CD4-positive, alpha-beta T cell treated with Interleukin-21 for 1 hour (primary cell): ENCODE measurements at places on chromosomes 3 and 15.

DNA sequence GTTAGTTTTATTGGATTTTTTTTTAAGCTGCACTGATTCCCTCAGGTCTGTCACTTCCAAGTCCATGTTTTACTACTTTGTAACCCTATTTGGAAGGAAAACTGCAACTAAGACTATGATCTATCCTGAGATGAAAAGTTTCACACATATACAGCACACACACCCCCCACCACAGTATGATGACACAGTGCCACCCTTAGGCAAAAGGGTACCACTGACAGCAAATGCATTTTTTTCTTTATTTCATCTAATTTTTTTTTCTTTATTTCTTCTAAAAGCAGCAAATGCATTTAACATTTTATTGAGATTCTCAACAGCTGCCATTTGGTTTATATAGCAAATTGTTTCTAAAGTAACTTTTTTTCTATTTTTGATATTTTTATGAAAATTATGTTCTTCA lies 21.2 kb downstream of the NGRN start:
- peak; percentile 67 for DNase-seq

GRCh38 chr15:51629612-51630011 lies 7.0 kb upstream of the DMXL2 start:
- DNase-seq, result peak; percentile 32

DNA sequence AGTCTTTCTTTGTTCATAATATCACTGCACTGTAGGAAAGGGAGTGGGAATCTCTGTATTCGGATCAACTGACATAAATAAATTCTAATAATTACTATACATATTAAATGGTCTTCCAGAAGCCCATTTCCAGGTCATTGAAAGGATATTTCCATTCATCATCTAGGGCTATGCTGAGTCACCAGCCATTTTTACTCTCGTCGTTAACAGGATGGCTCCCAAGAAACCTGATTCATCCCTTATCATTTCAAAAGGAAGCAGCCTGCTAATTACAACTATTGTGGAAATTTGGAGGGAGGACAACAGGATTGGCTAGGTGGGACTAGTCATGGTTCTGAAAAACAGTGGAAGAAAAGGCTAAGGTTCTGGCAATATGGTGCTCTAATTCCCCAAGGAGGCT lies 13.6 kb downstream of the GMNC start:
- DNase-seq, result no peak

DNA sequence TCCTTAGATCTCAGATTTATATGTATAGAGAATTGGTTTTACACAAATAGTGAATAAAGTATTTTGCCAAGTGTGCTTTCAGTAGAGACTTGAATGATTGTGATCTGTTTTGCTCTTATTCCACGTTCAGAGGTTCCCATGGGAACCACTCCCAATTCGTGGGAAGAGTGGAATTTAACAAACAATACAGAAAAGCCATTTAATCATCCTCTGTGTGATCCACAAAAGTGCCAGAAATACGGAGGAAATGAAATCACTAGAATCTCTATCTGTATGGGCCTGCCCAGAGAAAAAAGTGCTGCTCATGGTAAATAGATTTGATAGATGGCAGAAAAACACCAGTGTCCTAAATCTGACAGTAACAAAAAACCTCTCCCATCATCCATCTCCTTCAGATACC lies 56.0 kb downstream of the CNTN4 start:
- no peak for DNase-seq

DNA sequence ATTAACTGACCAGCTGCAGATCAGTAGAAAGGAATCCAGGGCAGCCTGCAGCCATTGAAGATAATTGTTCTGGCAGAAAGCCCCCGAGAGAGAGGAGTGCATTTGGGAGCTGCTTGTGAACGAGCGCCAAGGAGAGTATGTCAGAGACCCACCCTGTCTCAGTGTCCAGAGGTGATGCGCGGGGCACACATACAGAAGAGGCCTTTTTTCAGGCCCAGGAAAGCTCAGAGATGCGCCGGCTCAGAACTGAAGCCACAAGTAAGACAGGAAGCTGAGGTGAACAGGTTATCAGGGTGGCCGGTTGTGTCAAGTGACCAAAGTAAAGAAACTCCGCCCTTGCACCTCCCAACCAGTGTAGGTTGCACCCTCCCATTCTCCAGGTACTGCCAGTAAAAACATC lies 59.8 kb upstream of the HEG1 start:
- no peak for DNase-seq
